ENCODE measurements at places on chromosomes 3 and 15.

DNA sequence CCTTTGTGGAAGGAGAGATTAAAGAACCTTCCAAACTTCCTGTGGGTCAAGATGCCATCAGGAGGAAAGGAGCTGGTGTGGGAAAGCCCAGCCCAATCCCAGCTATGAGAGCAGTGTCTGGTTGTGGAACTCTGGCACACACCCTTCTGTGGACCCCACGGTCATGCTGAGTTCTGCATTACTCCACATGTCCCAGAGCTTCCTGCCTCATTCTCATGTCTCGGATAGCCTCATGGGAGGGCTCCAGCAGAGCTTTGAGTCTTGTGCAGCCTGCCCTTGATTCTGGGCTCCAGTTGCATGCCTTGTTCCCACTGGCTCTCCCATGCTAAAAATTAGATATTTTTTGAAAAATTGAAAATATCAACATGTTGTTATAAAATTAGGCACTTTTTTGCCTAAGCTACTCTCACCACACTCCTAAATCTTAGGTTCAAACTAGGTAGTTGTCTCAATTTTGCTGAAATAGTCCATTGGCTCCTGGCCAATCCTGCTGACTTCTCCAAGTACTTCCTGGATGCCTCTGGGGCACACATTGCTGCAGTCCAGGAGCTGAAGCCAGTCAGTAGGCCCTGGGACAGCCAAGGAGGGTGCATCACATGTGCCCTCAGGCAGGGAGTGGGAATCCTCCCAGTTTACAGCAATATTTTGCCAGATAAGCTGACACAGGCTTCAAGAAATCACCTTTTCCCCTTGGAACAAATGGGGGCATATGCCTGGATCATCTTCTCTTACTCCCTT is 144.3 kb downstream of the EEFSEC start:
- DNase-seq: no peak

DNA sequence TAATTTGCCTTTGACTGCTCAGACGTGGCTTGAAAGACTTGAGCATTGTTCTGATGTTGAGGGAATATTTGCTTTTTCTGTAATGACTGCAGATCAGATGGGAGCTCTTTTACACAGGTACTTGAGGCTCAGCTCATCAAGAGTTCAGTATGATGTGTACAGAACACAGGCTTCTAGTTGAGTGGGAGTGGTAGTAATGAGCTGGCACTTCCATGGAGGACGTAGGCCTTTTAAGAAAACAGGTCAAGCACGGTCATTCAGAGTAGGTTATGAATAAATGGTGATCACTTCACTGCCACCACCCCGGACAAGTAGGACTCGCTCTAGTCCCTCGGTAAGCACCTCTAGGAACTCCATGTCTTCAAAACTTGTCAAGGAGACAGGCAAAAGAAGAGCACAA is 8.8 kb downstream of the EMC4 start:
- no peak for DNase-seq

DNA sequence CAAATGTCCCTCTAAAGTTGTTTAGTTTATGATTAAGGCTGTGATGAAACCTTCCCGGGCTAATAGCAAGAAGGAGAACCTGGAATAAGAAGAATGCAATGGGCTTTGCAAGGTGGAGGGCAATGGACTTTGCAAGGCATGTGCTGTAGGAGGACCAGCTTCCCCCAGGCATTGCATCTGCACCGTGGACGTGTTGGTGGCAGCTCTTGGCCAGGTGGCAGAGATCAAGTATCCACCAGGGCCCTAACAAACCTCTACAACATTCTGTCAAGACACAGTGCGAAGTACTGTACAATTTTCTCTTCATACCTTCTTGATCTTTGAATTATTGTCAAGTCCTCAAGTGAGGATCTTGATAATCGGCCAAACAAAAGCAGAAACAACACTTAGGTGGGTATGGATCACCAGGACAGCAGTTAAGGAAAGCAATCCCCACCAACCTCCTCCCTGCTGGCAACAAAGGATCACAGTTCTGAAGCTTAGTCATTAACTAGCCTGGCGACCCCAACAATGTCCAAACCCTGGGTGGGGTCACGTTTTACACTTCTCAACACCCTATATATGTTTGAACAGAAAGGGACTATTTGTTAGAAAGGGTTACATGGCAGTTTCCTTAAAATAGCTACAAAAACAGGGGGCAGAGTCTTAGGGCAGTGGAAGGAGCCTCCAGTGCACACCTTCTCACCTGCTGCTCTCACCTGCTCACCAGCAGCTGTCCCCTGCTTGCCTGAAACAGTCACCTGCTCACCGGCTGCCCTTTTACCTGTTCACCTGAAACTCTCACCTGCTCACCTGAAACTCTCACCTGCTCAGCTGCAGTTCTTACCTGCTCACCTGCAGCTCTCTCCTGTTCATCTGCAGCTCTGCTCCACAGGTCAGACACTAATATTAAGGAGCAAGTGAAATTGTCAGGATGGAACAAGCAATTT is 137.9 kb upstream of the LIPC start:
- DNase-seq: no peak

DNA sequence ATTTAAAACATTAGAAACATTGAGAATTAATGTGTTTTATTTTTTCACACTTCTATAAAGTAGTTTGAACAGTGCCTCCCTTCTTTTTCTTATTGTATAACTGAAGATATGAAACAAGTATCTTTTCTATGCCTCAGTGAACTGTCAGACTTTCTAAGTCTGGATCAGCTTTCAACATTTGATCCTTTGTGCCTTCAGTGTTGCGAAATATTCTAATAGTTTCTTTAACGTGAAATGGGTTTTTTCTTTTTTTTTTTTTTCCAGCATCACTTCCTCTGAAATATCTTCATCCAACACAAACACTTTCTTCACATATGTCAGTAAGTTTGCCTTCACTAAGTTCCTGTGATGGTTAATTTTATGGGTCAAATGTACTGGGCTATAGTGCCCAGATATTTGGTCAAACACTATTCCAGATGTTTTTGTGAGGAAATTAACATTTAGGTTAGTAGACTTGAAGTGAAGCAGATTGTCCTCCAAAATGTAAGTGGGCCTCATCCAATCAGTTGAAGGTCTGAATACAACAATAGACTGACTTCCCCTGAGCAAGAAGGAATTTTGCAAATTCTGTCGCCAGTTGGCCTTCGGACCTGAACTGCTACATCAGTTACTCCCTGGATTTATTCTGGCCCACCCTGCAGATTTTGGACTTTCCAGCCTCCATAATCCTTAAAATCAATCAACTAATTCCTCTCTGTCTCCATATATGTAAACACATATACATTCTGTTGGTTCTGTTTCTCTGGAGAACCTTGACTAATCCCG is 6.4 kb upstream of the CPOX start:
- DNase-seq: no peak

GRCh38 chr3:186117521-186118134 is 8.7 kb upstream of the ETV5 start:
- no peak for DNase-seq

GRCh38 chr15:101194546-101195125 is 57.2 kb downstream of the CHSY1 start:
- DNase-seq: no peak

GRCh38 chr15:39503526-39503925 is 77.4 kb upstream of the THBS1 start:
- DNase-seq: no peak

DNA sequence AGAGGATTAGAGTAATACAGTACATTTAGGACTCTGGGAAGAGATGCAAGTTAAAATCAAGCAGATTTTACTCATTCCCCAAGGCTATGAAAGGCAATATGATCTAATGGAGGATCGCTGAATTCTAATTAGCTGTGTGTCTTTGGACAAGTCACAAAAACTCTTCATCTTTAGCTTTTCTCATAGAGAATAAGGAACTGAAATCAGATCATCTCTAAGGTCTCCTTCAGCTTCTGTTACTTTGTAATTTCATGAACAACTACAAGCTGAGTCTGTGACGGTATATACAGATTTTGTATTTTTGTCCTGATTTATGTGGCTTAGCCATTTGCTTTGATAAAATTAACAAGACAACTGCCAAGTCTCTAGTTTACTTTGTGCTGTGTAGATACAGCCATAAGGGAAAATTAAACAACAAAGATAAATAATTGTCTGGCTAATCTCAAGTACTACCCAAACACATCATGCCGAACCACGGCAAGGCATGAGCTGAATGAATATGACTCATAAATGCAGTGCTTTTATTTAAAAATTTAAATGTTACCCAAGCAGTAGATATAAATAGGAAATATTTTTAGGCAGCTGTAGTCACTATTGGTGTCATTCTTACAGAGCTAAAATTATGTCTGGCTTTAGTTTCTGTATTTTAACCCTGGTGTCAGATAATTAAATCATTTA is 81.5 kb downstream of the GAP43 start:
- DNase-seq: no peak

- no peak for DNase-seq
Observed at GRCh38 chr3:81910244-81910852, 148.9 kb upstream of the GBE1 start.

GRCh38 chr3:159593927-159594605 is 394.6 kb upstream of the IL12A start:
- DNase-seq: no peak

DNA sequence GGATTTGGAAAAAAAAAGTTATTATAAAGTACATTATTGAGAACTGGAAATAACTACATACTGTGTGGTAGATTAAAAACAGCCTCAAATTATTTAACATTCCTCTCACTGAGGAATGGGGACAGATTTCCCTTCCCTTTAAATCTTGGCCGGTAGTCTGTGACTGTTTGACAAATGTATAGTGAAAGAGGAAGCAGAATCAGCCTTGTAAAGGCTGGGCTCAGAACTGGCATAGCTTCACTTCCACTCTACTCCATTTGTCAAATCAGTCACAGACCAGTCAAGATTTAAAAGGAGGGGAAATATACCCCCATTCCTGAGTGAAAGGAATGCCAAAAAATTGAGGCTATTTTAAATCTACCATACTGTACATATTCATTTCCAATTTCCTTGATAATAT is 18.2 kb upstream of the B4GALT4 start:
- no peak for DNase-seq

DNA sequence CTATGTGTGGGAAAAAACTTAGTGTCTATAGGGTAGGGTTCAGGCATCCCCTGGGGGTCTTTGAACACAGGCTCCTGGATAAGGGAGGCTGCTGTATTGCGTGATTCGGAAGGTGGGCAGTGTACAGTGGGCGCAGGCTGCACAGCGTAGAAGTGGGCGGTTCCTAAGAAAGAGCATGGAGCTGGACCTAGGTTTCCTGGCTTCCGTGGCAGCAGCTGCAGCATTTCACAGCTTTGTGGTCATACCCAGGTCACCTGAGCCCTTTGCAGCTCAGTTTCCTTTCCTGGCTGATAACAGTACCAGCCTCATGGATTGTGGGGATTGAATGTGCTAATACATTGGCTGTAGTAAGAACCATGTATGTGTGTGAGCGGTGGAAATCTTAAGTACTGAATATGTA is 22.2 kb downstream of the CFAP100 start:
- DNase-seq: no peak

DNA sequence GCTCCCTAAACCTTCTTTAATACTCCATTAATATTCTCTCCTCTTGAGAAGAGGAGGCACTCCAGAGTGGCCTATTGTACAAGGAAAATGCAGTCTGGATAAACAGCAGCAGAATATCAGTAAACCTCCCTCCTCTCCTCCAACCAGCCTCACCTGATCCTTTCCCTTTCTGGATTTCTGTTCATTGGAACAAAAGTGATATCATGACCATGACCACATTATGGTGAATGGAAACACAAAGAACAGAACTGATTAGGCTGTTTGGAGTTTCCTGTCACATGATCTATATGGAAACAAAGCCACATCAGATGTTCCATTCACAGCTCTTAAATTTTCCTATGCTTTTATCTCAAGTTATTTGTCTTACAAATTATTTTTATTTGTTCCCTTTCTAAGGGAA is 14.6 kb downstream of the C2CD4B start:
- no peak for DNase-seq

DNA sequence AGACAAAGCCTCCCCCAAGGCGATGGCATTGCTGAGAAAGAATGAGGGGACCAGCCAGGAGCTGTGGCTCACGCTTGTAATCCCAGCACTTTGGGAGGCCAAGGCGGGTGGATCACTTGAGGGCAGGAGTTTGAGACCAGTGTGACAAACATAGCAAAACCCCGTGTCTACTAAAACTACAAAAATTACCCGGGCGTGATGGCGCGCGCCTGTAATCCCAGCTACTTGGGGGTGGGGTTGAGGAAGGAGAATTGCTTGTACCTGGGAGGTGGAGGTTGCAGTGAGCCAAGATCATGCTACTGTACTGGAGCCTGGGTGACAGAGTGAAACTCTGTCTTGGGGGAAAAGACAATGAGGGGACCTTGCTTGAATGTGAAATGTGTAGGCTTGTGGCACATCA is 402.4 kb upstream of the C2CD4B start:
- no peak for DNase-seq

GRCh38 chr3:184820525-184820924 is 8.6 kb downstream of the VPS8 start:
- no peak for DNase-seq
